Spinal cord (tissue), 10 donors: ENCODE measurements at places on chromosomes 6 and 20. TPM values are rescaled to one million over a fixed set of nuclear protein-coding genes. Genes with fewer than 3 reads are reported as not detected.

PRPH2 gene
- 7.3 TPM for polyA plus RNA-seq

KCNK16 gene
- not detected for polyA plus RNA-seq

TREM2 gene
- polyA plus RNA-seq = 27.4 TPM

CCDC170 gene
- polyA plus RNA-seq = 2.1 TPM

SLC35D3 gene
- polyA plus RNA-seq = 0.54 TPM

COL20A1 gene
- polyA plus RNA-seq = 50.0 TPM

CALHM6 gene
- polyA plus RNA-seq = 9.0 TPM

TEAD3 gene
- polyA plus RNA-seq = 7.2 TPM

FERMT1 gene
- 6.8 TPM for polyA plus RNA-seq

PRR18 gene
- polyA plus RNA-seq = 13.2 TPM

PAX1 gene
- 0.30 TPM for polyA plus RNA-seq

SIRT5 gene
- polyA plus RNA-seq = 15.2 TPM

MYCT1 gene
- 6.2 TPM for polyA plus RNA-seq

CLIC5 gene
- 6.5 TPM for polyA plus RNA-seq

FNDC1 gene
- polyA plus RNA-seq = 25.1 TPM

CFAP206 gene
- 4.4 TPM for polyA plus RNA-seq

ETV7 gene
- 0.29 TPM for polyA plus RNA-seq

SUPT3H gene
- polyA plus RNA-seq = 16.2 TPM

FLRT3 gene
- polyA plus RNA-seq = 18.5 TPM

SEMG1 gene
- not detected for polyA plus RNA-seq

HLA-DQB1 gene
- polyA plus RNA-seq = 2.7 TPM

DEF6 gene
- polyA plus RNA-seq = 6.7 TPM

TINAG gene
- 0.39 TPM for polyA plus RNA-seq

CD93 gene
- polyA plus RNA-seq = 19.8 TPM

PHACTR1 gene
- polyA plus RNA-seq = 49.0 TPM

CAPN11 gene
- not detected for polyA plus RNA-seq
